ENCODE measurements at places on chromosomes 6 and 20.
A peak's percentile ranks its signal among the peaks of the same experiment; 100 is the strongest.

- no peak for DNase-seq
Measured at GRCh38 chr6:21522797-21523456, 70.6 kb upstream of the SOX4 start.

DNA sequence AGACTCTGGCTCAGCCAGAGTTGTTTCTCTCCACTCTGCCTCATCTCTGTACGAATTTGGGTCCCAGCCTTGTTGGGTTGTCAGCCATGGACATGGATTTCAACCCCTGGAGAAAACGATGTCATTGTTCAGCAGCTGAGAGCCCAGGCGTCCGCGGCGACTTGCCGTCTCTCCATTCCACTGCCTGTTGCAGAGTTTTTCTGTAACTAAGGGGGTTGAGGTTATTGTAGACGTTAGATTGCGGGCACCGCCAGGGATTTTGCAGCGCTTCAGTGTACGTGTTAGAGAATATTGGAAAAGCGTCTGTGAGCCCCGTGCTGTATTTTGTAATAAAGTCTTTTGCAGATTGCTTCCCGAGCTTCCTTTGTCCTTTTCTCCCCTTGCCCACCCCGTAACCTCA, 13.1 kb upstream of the RBM38 start:
- no peak for DNase-seq

DNA sequence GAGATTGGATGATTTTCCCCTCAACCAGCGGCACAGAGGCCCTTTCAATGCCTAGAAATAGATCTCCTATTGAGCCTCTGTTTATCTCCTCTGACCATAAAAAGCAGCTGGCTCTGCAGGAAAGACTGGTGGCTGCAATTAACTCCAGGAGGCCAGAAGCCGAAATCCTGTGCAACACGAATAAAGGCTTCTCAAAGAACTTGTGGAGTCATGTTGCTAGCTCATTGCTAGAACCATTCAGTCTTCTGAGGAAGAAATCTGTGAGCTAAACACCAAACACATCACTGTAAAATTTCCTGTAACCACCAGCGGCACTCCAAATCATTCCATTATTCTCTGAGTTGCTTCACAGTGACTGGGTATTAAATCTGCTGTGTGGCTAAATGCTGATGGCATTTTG, 49.1 kb upstream of the TPD52L1 start:
- no peak for DNase-seq

DNA sequence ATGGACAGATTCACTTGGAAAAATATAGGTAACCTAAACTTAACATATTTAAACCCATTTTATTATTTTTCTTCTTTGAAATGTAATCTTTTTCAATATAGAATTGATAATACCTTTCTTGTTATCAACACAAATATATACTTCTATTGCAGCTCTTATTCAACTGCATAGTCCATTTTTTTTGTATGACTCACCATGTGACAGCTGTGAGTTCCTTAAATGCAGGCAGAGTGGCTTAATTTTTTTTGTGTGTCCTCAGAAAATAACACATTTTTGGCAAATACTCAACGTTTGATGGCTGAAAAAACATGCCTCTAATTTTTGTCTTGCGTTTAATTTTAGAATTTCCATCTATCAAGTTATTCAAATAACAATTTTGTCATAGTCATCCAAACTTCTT, 454.8 kb downstream of the PHF3 start:
- DNase-seq: no peak

GRCh38 chr20:53940907-53941545, 129.4 kb downstream of the BCAS1 start:
- no peak for DNase-seq

GRCh38 chr6:88870717-88871330, 92.6 kb downstream of the RNGTT start:
- DNase-seq: peak; percentile 12

DNA sequence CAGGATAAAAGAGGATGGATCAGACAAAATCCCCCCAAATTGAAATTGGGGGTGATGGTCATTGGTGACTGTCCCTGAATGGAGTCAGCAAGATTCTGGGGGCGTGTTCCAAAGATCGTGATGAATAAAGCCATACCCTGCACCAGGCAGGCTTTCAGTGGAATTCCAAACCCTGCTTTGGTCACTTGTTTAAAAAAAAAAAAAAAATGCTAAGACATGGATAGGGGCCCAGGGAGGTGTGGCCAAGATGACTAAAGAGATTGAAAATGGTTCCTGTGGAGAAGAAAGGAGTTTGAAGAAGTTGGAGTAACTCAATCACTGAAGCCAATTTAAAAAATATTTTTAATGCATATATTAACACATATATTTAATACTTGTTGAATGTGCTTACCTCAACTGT, 161.4 kb upstream of the KCNG1 start:
- DNase-seq: no peak

- DNase-seq: no peak
Measured at GRCh38 chr20:45320948-45321595, 13.0 kb upstream of the MATN4 start.

DNA sequence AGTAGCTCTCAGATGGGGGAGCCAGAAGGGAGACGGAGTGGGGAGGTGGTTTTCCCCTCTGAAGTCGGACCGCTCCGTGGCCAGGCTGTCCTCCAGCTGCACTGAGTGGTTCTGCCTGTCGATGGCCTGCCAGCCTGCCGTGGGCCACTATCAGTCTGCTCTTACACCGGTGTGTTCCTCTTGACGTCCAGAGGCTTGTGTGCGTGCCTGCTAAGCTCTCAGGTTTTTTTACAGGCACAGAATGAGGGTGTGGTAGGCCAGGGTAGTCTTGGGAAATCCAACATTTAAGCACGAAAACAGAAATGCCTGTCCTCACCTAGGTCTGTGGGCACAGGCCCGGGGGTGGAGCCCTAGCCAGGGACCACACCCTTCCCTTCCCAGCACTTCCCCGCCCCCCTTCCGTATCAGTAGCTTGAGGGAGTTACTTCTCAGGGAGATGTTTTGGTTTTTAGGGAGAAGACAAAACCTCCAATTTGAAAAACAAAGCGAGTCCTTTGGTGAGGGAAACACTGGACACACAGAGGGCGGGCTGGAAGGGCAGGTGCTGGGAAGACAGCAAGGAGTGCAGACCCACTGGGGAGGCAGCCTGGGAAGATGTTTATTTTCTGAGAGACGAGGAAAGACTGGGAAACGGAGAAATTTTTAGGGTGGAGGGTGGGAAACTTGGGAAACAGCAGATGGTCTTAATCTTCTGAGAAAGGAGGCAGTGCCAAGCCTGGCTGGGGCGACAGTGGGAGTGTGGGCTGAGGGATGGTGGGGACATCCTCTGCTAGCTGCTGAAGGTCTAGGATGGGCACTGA, 106.5 kb downstream of the LY86 start:
- no peak for DNase-seq

- no peak for DNase-seq
Measured at GRCh38 chr6:44715925-44716324, 328.4 kb downstream of the CDC5L start.

DNA sequence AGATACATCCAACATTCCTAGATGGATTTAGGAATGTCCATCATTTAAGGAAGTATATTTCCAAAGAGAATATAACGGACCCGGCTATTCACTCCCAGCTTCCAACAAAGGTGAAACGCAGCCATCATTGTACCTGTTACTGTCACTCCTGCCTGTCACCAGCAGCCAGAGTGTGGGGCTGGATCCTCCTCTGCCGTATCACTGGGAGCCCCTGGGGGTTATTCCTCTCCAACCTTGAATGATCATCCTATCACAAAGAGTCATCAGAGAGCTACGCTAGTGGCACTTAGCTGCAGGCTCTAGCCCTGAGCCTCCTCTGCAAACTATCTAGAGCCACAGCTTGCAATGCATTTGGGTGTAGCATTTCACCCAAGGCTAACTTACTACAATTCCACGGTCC, 73.6 kb upstream of the NHSL1 start:
- no peak for DNase-seq

GRCh38 chr20:50625986-50626677, 65.2 kb downstream of the RIPOR3 start:
- DNase-seq: no peak

- DNase-seq: no peak
Measured at GRCh38 chr20:46928580-46929132, 34.0 kb downstream of the EYA2 start.

- DNase-seq: no peak
Measured at GRCh38 chr6:41040940-41041536, 1.2 kb upstream of the TSPO2 start.

DNA sequence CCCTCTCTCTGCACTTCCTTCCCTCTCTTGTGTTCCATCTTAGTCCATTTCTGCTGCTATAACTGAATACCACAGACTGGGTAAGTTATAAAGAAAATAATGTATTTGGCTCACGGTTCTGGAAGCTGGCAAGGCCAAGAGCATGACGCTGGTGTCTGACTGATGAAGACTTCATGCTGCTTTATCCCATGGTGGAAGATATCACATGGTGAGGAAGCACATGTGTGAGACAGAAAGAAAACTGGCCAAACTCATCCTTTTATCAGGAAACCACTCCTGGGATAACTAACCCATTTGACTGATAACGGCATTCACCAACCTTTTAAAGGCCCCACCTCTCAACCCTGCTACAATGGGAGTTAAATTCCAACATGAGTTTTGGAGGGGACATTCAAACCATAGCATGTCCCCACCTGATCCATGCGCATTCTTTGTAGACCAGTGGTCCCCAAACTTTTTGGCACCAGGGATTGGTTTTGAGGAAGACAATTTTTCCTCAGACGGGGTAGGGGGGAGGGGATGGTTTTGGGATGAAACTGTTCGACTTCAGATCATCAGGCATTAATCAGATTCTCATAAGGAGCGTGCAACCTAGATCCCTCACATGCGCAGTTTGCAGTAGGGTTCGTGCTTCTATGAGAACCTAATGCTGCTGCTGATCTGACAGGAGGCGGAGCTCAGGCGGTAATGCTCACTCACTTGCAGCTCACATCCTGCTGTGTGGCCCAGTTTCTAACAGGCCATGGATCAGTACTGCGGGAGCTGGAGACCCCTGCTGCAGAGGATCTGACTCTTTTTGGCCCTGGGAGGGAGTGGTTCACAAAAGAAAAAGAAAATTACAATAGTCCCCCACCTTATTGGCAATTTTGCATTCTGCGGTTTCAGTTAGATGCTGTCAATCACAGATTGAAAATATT, 71.7 kb upstream of the RNF24 start:
- no peak for DNase-seq

DNA sequence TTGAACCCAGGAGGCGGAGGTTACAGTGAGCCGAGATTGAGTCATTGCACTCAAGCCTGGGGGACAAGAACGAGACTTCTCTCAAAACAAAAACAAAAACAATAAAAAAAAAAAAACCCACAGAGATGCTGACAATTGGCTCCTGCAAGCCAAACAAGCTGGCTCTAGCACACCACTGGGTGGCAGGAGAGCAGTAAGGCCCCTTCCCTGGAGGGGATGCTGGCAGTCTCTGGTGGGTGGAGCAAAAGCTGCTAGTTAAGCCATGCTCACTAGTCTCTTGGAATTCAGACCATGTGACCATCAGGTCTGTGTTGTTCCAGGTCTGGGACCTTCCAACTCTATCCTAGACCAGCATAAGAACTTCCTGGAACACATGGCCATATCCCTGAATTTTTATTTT, 18.9 kb upstream of the DSN1 start:
- peak; percentile 2 for DNase-seq

GRCh38 chr6:158584236-158584651, 24.4 kb downstream of the TMEM181 start:
- no peak for DNase-seq

DNA sequence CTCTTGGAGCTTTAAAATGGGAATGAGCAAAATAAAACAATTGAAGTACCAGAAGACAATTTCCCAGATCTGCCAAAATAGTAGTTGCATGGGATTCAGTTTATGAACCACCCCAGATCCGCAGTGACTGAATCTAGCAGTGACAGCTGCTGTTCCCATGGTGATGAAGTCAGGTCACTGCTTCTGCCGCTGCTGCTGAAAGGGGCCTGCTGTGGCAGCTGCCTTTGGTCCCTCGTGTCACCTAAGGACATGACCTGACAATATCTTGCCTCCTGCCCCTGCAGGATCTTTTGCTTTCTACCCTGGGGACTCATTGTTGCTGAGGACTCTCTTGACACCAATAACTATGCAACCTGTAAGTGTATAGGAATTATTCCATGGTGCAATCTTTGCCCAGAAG, 34.3 kb upstream of the OGFRL1 start:
- DNase-seq: no peak

DNA sequence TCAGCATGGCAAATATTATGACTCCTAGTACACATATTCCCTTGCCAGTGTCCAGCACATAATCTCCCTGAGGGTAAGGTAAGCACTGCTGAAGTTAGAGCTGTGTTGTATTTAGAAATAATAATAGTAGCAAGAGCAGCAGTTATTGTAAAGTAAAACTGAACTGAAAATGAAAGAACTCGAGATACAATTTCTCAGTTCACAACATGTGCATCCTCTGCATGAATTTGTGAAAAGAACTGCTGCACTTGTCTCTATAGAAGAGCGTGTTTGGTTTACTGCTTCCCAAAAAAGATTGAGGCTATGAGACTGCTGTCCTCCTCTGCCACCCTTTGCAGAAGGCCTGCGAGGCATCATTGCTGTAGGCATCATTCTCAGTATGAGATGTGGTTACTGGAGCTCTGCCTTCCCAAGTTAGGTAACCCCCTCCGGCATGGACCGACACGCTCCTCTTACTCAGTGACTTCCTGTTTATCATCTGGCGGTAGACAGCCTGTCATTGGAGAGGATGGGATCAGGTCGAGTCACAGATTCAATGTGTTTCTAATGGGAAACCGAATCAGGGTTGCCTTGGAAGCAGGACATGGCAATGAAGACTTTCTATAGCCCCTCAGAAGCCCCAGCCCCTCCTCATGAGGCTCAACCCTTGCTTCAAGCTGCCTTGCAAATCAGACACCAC, 48.1 kb downstream of the SLC24A3 start:
- no peak for DNase-seq

DNA sequence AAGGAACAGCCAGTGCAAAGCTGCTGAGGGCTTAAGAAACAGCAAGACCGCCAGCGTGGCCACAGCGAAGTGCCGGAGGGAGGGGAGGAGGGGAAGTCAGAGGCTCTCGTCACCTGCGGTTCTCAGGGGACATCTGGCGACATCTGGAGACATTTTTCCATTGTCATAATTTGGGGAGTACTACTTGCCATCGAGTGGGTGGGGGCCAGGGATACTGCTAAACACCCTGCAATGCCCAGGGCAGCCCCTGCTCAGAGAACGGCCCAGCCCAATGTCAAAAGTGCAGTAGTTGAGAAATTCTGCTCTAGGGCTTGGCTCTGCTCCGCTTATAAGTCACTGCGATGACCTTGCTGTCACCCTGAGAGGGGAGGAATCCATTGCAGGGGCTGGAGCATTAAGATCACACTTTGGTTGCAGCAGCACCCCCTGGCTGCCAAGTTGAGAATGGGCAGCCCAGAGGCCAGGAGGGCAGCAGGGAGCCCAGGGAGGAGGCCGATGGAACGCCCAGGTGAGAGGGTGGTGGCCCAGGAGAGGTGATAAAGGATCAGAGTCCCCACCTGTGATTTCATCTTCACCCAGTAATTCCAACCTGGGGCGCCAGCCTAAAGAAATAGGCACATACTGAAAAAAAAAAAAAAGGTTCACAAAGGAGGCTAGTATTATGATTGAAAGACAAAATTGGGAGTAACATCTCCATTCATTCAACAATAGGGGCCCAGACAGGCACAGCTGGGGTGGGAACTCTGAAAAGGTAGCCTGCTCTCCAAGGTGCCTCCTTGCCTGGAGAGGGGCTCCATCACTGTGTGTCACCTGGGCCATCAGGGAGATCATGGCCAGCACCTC, 218.2 kb downstream of the BMP7 start:
- DNase-seq: no peak

- no peak for DNase-seq
Measured at GRCh38 chr6:72826037-72826436, 204.2 kb downstream of the KCNQ5 start.
